ENCODE measurements at places on chromosomes 4 and X.

DNA sequence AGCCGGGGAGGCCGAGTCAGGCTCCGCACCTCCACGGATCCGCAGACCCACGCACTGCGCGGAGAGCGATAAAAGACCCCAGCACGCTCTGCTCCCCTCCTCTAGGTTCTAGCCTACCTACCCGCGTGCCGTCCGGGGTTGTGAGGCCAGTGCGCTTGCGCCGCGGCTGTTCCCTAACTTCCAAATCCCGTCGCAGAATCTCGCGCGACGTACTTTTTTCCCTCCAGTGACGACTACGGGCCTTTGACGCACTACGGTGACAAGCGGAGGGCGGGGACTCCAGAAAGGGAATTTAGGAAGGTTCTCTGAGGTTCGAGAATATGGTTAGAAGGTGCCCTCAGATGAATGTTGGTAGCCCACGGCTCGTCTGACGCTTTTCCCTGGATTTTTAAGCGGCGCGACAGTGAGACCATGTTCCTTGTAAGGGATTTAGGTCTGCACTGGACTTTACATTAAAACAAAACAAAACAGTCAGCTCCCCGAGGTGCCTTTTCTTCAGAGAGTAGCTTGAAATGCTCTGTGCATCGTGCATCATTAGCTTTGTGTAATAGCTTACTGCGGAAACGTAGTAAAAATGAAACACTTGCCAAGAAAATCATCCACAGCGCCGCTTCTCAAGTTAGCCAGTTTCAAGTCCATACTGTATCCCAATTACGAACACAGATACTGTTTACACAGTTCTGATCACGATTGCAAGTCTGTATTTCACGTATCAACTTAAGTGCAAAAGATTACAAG is at the start of gene NKRF:
Gene NKRF, minus strand, starts transcription at position 145 of the 738 bp plus-strand sequence.
- DNase-seq, result peak; percentile 82

GRCh38 chr4:156642161-156642560 is 329.4 kb downstream of the PDGFC start:
- DNase-seq, result no peak

DNA sequence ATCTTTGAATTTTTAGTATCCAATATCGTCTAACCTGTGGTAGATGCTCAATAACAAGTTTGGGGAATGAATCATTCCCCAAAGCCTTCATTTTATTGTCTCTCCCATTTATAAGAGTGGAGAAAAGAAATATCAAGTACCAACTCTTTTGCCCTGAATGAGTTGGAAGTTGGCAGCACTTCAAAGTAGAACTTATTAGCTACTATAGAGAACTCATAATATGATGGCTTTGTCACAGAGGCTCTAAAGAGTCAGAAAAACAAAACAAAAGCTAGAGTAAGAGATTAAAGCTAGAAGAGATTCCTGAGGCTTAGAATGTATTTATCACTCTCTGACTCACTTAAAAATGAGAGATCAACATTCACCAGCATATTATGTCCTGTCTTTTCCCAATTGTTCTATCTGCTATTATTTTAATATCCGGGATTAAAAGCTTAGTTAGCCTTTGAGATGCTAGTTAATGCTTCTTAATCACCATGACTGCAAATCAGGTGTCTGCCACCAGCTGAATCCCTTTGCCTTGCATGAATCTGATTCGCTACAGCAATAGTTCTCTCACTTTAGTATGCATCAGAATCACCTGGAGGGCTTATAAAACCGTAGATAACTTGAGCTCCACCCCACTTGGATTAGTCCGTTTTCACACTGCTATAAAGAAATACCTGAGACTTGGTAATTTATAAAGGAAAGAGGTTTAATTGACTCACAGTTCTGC is 77.9 kb downstream of the PALLD start:
- no peak for DNase-seq

DNA sequence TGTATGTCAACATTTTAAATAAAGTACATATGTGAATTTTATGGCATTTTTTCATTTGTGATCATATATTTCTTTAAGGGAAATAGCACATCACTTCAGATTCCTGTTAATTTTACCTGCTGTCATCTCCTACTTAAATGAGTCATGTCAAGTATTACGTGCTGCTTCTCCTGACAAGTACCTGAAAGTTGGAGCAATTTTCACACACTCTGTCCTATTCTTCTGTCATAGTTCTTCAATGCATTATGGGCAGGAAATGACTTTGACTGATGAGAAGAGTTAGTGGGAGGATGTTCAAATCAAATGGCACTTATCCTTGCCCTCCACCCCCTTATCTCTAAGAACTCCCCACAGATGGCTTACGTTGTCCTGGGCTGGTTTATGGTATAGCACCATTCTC is 64.2 kb upstream of the SYTL5 start:
- DNase-seq, result no peak

DNA sequence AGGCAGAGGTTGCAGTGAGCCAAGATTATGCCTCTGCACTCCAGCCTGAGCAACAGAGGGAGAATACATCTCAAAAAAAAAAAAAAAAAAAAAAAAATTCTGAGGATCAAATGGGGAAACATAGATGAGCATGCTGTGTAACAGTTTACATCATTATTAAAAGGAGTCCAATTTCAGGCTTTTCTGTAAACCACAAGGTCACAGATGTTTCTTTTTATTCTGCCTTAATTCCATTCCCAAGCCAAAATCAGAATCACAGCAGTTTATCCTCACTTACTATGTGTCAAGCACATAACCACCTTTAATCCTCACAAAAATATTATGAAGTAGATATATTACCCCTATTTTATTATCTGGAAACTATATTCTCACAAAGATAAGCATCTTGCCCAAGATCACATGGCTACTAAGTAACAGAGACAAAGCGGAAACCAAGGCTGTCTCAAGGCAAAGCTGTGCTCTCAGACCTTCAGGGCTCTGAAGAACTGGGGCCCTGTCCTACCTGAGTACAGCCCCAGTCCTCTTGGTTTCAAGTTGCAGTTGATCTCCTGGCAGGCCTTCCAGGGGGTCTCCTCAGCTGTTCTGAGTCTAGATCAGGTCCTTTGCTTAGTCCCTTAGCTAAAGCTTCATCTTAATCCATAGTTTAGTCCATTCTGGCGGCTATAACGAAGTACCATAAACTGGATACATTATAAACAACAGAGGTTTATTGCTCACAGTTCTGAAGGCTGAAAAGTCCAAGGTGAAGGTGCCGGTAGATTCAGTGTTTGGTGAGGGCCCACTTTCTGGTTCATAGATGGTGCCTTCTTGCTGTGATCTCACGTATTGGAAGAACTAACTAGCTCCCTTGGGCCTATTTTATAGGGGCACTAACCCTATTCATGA is 141.3 kb downstream of the PALLD start:
- no peak for DNase-seq

GRCh38 chr4:94181815-94182214 is 25.9 kb upstream of the SMARCAD1 start:
- DNase-seq, result no peak

GRCh38 chrX:10030570-10030969 is 63.4 kb downstream of the CLDN34 start:
- no peak for DNase-seq

DNA sequence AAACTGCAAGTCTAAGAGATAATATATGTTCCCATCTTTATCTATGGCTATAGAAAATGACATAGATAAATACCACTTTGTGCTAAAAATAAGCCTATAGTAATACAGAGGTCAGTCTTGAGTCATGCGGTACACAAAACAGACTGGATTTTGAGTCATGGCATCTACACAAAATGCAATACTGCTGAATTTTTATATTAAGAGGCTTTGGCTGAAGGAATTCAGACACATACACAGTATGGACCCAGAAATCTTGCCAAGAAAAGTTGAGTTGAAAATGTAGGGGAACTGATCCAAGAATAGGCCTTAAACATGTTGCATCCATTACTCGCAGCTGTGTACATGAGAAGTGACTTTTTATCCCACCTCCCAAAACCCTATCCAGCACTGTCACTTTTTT is 184.4 kb downstream of the TENM3 start:
- no peak for DNase-seq

GRCh38 chr4:13546941-13547484 is 2.7 kb upstream of the NKX3-2 start:
- DNase-seq, result no peak

- no peak for DNase-seq
Measured at GRCh38 chr4:38071801-38072431, 111.7 kb downstream of the PTTG2 start.

GRCh38 chr4:156265407-156265806 is 311.7 kb upstream of the CTSO start:
- DNase-seq, result no peak

DNA sequence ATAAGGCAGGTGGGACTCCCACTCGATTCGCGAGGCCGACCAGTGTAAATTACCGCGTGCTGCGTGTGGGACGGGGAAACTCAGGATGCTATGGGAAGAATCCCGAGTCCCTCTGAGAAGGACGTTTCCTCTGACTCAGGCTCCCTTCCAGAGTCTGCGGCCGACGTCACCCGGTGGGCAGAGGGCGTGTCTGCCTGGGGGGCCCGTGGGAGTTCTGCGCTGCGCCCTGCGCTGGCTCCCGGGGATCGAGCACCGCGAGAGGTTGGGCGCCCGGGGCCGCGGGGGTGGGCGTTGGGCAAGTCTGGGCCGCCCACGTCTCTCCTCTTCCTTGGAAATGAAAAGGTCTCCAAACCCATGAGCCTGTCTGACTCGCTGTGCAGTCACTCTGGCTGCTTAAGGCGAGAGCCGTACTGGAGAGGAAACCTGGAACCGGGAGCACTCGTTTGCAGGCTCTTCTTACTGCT is 568 bp downstream of the NIPAL1 start:
- DNase-seq, result no peak

DNA sequence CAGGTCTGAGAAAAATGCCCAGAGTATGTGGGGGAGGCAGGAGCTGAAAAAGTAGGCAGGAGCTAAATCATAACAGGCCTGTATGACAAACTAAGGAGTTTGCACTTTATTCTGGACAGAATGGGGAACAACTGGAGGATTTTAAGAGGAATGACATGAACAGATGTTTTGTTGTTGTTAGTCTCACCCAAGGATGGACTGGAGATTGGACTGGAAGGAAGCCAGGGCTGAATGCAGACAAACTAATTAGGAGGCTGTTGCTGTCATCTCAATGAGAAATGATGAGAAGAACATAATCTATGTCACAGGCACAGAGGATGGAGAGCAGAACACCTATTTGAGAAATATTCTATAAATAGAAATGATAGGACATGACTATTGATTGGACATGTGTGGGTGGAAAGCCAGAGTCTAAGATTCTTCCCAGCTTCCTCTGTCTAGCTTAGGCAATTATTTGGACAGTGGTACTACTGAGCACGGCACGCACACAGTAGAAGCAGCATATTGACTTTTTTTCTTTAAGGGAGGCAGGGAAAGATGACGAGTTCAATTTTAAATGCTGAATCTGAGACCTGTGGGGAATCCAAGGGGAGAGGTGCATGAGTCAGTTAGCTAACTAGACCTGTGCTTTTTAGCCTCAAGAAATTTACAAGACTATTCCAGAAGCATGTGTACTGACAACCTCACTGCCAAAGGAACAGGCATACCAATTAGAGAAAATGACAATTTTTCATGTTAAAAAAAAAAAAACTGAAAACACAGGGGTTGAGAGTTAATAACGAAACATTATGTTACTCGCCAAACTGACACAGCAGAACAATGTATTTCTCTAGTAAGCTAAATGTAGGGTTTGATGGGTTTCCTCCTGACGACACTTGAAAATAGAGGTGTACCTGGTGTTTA is 963 bp upstream of the USO1 start:
- DNase-seq, result no peak

DNA sequence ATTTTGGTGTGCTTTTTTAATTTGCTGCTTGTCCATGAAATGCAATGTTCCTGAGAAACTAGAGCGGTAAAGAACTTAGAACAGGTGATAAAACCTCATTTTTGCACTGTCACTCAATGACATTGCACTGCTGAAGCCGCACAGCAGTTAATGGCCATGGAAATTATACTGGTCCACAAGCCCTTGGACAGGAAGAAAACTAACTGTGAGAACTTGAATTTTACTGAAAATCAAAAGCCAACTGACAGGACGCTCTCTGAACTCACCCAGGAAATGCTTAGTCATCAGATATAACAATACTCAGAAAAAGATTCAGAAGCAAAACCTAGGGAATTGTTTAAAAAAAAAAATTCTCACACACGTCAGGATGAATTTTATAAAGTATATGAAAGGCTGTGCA is 246.4 kb upstream of the SLC7A11 start:
- DNase-seq, result no peak

DNA sequence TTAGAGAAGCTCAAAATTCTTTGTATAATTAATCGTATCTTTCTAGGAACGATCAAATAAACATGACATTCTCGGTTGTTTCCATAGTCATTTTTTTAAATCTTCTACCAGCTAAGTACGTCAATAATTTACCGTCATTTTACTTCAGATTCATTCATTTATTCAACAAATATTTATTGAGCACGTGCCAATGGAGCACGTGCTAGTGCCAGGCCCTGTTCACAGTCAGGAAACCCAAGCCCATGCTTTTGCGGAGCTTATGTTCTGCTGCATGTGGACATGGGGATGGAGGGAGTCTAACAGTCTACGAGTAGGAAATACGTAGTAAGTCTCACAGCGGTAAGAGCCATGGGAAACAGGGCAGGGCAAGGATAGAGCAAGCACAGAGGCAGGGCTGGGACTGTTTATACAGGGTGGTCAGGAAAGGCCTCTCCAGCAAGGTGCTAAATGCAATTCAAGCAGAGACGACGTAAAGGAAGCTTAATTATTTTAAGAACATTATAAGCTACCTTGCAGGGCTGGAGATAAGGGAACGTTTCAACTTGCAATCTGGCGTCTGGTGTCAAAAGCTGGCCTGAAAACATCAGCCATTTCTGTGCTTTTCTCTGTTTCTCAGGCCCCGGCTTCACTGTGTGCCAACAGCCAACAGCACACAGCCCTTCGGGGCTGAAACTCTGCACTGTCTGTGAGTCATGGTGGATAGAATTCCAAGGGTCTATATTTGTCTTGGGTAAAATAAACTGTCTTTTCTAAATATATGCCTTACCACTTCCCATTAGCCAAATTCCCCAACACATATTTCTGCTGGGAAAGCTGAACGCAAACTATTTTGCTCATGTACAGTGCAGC is 517.1 kb upstream of the ZFP42 start:
- no peak for DNase-seq

GRCh38 chr4:74948236-74948635 is 15.3 kb downstream of the PARM1 start:
- no peak for DNase-seq

DNA sequence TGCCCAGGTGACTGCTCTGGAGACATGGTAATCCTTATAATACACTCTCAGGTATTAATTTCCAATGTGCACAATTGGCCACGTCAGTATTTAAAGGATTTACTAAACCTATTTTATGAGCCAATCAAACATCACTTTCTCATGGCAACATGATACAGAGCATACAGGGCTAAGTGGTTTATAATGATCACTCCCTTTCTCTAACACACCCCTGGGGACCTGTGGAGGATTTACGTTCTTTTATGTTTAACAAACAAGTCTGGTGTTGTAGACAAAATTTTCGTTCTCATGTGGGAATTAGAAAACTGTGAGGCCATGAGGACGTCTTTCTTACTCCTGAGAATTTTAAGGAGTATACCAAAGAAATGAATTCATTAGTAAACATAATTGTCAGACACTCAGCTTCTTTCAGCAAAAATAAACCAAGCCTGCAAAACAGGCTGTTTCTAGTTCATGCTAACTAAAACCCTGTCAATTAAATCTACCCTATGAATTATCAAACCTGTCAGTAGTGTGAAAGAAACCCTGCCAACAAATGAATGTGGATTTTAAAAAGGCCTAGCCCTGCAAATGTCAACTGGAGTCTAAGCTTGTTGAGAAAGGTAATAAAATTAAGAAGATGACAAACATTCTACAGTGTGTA is 155.8 kb downstream of the PDGFC start:
- no peak for DNase-seq

- no peak for DNase-seq
Measured at GRCh38 chr4:114615435-114615834, 16.8 kb downstream of the UGT8 start.
